AG09319 (cell line): ENCODE measurements at places on chromosomes 16 and 17.

GRCh38 chr16:79213214-79213613, 387.3 kb downstream of the MAF start:
- DNase-seq, result no peak

DNA sequence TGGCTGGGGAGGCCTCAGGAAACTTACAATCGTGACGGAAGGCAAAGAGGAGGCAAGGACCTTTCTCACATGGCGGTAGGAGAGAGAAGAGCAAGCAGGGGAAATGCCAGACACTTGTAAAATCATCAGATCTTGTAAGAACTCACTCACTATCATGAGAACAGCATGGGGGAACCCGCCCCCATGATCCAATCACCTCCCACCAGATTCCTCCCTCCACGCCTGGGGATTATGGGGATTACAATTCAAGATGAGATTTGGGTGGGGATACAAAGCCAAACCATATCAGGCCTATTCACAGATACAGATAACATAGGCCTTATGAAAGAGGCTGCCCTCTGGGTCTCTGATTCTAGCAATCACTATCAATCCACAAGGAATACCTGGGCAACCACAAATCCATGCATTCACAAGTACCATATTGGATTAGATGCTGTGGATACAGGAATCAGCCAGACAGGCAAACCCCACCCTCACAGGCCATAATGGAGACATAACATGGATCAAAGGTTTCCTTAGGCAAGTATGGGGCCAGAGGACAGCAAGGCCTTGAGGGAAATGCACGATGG, 284.9 kb downstream of the SOX9 start:
- no peak for DNase-seq

DNA sequence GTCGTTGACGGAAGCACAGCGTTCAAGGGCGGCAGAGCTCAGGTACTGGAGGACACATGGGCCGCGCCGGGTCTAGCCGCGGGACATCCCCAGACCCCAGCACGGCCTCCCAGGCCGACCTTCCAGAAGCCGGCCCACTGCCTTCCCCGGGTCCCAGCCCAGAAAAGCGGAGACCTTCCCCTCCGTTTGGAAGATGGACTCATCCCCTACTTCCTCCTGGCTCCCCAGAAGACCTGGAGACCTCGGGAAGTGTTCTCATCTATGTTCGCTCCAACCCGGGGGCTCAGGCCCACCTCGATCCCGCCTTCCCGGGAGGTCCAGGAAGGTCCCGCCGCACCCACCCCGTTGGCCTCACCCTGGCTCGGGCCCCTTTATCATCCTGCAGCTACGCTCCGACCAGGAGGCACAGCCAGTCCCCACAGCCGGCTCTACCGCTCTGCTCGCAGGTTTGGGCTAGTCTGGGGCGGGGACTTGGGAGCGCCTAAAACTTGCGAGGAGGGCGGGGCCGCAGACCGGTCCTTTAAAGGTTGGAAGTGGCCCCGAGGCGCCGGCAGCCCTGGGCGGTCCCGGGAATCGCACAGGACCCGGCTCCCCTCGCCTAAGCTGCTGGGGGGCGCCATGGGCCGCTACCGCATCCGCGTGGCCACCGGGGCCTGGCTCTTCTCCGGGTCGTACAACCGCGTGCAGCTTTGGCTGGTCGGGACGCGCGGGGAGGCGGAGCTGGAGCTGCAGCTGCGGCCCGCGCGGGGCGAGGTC, at the start of gene ALOX12:
Gene ALOX12, plus strand, starts transcription at position 550 of the 756 bp plus-strand sequence. Its CDS starts 69 bp downstream, at position 619.
- no peak for DNase-seq

DNA sequence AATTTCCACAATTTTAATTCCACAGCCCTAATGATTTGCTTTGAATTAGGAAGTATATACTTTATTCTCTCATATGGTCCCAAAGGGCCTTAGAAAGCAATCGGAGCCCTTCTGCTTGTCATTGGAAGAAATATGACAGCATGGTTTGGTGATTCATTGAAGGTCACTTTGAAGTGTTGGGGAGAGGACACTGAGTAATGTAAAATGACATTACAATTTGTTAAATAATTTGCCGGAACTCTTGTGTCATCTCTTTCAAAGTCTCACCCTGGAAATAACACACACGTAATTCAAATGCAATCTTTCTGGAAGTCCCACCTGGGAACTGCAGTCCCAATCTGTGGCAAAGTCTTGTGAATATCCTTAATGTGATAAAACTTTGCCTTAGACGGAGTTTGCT, 59.8 kb downstream of the BMERB1 start:
- no peak for DNase-seq

DNA sequence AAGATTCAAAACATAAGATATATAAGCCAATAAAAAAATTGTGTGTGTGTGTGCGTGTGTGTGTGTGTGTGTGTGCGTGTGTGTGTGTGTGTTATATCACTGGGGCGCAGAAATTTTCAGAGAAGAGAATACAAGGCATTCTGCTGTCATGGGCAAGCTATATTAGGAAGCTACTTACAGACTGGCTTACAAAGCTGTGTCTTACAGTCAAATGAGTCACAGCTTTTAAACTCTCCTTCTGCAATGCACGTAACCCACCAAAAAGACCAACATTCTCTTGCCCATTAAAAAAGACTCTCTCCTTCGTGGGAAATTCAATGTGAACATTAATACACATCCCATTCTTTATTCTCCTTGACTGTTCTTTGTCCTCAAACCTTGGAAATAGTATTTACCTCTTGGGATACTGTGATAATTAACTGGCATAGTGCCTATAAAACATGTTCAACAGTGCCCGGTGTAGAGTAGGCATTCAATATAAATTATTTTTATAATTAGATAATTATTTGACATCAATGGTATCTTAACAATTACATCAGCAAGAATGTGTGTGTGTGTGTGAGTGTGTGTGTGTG, 860.4 kb upstream of the SOX9 start:
- no peak for DNase-seq

GRCh38 chr16:17939723-17940122, 396.8 kb downstream of the NPIPA8 start:
- DNase-seq, result no peak

GRCh38 chr17:44928950-44929720, 13.8 kb upstream of the GFAP start:
- DNase-seq, result no peak

DNA sequence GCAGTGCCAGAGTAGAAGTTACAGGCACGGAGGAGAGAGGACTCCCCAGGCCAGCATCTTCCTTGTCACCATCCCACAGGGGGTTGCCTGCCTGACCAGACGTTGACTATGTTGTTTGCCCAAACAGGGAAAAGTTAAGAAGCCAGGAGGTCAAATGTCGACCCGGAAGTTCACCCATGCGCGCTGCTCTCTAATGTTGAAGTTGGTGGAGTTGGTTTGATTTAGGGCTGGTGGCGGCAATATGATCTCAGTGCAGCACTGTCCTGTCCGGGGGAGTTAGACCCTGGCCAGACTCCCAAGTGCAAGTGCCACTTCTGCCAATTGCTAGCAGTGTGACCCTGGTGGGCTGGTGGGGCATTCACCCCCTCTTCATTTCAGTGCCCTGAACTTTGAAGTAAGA, 30.4 kb downstream of the RGS9 start:
- no peak for DNase-seq

GRCh38 chr16:68417711-68418301, 30.5 kb downstream of the SMPD3 start:
- no peak for DNase-seq

GRCh38 chr17:61454381-61455323, 2.4 kb downstream of the TBX4 start:
- no peak for DNase-seq

DNA sequence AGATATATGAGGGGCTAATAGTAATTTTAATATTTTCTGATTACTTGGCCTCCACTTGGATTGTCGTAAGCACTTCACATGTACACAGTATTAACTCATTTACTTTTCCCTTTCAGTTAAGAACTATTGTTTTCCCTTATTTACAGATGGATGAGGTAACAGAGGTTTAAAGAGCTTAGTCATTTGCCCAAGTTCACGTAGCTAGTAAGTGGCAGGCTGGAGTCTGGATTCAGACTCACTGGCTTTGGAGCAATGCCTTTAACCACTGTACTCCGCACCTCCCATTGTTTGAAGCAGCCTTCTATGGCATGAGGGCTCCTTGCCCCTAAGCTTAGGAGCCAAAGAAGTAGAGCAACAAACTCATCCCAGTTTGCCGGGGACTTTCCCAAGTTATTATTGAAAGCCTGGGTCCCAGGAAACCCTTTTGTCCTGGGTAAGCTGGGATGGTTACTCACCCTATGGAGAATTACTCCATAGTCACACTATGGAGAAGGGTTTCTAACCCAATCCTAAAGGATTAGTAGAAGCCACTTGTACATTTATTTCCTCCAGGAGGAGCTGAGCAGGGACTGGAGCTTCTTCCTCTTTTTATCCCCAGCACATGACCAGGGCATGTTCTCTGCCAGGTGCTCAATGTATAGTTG, 12.3 kb downstream of the FOXL1 start:
- DNase-seq, result peak; percentile 52

- DNase-seq, result no peak
Observed at GRCh38 chr17:17541640-17542001, 45.4 kb upstream of the RASD1 start.

GRCh38 chr16:84631886-84632285, 14.0 kb upstream of the COTL1 start:
- DNase-seq, result no peak

DNA sequence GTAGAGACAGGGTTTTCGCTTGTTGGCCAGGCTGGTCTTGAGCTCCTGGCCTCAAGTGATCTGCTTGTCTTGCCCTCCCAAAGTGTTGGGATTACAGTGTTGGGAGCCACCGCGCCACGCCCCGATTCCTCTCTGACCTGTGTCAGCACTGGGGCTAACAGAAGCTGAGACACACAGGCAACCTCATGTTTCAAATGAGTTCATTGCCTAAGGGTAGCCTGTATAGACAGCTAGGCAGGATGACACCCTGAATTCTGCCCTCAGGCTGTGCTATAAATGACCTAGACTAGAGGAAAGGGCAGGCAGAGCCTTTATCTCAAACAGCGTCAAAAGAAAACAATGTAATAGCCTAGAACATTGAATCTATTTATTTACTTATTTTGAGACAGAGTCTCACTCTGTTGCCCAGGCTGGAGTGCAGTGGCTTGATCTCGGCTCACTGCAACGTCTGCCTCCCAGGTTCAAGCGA, 2.3 kb upstream of the CDK3 start:
- DNase-seq, result no peak

GRCh38 chr17:2796164-2797125, at the start of gene RAP1GAP2:
RAP1GAP2 (plus strand) TSS chr17:2796438; CDS start chr17:2796528, 90 bp downstream.
- DNase-seq, result no peak

GRCh38 chr17:16085066-16085699, 85.6 kb downstream of the TTC19 start:
- DNase-seq, result peak; percentile 82

GRCh38 chr17:30005709-30006320, 64.4 kb downstream of the EFCAB5 start:
- DNase-seq, result no peak

DNA sequence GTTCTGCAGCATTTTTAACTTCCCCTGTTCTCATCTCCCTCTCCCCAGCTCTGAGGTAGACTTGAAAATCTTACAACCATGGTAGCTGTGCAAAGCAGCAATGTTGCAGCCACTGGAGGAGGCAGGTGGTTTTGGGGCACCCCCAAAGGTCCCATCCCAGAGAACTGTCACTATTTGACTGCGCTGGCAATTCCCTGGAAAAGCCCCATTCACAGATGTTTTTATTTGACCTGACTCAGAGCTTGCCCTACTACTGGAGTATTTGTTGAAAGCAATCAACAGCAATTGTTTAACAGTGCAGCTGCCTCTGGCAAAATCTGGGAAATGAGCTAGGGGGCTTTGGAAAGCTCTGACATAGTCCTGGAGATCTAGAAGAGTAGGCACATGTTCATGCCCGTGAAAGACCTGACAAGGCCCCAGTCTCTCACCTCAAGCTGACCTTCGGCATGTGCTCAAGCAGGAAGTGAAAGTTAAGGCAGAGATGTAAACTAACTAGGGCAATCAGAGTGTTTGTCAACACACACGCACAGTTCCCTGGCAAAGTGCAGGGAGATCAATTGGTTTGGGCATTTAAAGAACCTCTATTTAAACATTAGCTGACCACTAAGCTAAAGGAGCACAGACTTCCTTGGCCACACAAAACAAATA, 19.7 kb upstream of the PIK3R5 start:
- no peak for DNase-seq

- peak; percentile 15 for DNase-seq
Observed at GRCh38 chr17:14575471-14575953, 274.6 kb downstream of the HS3ST3B1 start.

GRCh38 chr16:48003206-48003907, 152.4 kb downstream of the ABCC12 start:
- DNase-seq, result no peak
